Activated CD4-positive, alpha-beta T cell treated with anti-CD3 and anti-CD28 coated beads, Interleukin-2, amount 50 U/mL, for 24 hours (primary cell): ENCODE measurements at places on chromosomes 5 and 9.

- no peak for DNase-seq
These were observed 58.1 kb downstream of the PTCH1 start for GRCh38 chr9:95458666-95459065.

- no peak for DNase-seq
These were observed 244.7 kb downstream of the BNC2 start for GRCh38 chr9:16625811-16626210.

DNA sequence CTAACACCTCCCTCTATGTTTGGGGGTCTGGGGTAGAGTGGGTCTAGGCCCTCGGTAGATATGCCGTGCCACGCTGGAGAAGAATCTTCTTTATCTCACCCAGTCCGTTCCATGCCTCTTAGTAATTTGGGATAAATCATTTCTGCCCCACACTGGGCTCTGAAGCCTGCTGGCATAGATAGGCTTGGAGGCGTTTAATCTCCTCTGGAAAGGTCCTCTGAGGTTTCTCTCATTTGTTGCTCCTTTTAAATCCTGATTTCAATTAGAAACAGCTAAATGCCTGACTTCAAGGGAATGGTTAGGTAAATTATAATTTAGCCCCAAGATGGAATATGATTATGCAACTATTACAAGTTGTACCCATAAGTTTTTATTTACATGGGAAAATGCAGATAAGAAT lies 57.8 kb upstream of the AKNA start:
- DNase-seq: no peak

- no peak for DNase-seq
These were observed 730 bp downstream of the WWC1 start for GRCh38 chr5:168291964-168292785.

- DNase-seq: no peak
These were observed 50.9 kb downstream of the KCNIP1 start for GRCh38 chr5:170554521-170555267.

DNA sequence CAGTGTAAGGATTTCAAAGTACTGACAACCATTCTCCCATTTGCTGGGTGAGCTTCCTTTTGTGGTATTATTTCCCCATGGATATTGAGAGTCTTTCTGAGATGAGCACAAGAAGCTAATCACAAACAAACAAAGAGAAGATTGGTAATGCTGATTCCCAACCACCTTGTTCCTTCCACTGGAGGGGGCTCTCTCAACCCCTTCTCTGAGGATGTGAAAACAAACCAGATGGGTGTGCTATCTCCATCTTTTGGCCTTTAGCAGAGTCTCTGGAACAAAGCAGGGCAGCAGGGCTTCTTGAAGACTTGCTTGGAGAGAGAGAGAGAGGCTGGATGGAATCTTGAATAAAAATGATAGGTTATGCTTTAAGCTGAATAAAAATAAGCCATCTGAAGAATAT lies 576.7 kb upstream of the ZNF462 start:
- no peak for DNase-seq

GRCh38 chr5:110167384-110167783 lies 477.7 kb downstream of the MAN2A1 start:
- no peak for DNase-seq

DNA sequence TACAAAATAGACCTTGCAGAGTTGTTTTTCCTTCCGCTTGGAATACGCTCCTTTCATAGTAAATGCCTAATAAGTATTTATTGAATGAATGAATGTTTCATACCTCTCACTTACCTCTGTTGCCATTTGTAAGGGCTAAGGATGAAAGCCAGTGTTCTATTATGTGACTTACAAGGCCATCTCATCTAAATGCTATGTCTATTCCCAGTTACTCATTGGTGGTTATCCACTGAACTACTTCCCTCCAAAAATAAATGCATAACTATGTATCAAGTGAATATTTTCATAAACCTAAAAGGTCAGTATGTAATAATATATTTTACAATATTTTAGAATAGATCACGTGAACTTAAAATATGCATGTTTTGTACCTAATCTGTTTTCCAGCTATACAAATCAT lies 670.5 kb upstream of the RGMB start:
- no peak for DNase-seq

DNA sequence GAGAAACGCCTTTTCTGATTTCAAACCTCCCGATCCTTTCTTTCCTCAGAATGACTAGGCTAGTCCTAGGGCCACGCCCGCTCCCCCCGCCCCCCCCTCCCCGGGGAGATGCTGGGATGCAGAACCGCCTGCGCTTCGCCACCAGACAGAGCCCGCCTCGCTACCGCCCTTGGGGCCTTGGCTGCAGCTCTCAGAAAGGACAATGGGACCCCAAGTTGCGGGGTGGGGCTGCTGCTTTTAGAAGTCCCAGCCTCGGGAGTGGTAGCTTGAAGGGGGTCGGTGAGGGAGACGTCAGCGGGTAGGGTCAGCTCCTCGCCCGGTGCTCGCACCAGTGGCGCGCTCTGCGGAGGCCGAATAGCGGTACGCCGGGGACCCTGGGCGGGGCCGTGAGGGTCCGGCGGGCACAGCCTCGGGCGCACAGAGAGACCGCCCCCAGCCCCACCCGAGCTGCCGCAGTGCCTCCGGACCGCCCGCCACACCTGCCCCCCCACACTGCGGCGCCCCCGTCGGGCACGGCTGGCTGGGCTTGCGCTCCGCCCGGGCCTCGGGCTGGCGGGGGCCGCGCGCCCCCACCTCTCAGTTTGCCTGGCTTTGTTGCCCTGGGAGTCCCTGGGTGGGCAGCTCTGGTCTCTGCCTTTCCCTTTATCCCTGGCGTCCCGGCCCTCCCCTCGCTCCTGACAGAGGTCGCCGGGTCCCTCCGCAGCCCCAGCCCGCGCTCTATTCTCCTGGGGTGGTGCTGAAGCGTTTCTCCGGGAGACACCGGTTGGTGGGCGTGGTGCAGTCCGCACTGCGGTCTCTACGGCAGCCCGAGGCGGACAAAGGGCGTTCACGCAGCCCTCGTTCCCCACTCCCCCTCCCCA lies 1.2 kb downstream of the MAP1B start:
- no peak for DNase-seq

GRCh38 chr9:128390813-128391711 lies 19.9 kb downstream of the URM1 start:
- DNase-seq: no peak
